ENCODE measurements at places on chromosomes 6 and 20. TPM values are rescaled to one million over a fixed set of nuclear protein-coding genes. Genes with fewer than 3 reads are reported as not detected.
A peak's percentile ranks its signal among the peaks of the same experiment; 100 is the strongest.

The TUBB1 gene
- total RNA-seq = 0.05 TPM

The MROH8 gene
- 5.1 TPM for total RNA-seq

The RCAN2 gene
- 19.6 TPM for total RNA-seq

The UBR2 gene
- 19.5 TPM for total RNA-seq

- DNase-seq = no peak
- no peaks in the 10 kb centered on the region for H3K4me1 ChIP-seq
- H3K4me3 ChIP-seq = no peak overlapping the region
- no peaks in the 10 kb centered on the region for H3K36me3 ChIP-seq
- H3K27me3 ChIP-seq = no peaks in the 10 kb centered on the region
Measured at GRCh38 chr6:106674541-106675229, 45.3 kb downstream of the QRSL1 start.

DNA sequence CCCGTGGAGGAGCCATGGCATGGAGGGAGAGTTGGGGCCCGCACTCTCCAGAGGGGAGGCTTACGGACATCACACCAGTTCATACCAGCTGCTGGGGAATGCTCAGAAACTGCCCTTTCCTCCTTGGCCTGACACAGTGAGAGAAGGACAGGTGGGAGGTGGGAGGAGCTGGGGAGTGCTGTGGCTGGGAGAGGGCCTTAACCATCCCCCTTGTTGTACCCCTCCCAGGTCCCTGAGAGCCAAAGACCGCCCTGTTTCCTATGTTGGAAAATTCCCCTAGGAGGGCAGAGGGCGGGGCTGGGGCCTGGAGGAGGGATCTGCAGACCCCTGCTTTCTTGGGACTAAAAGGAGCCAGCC is 24.1 kb downstream of the FOXP4 start:
- H3K36me3 ChIP-seq = peaks cover 89% of the 10 kb centered on the region
- no peaks in the 10 kb centered on the region for H3K27me3 ChIP-seq
- DNase-seq = no peak
- peaks cover 13% of the 10 kb centered on the region for H3K4me1 ChIP-seq
- H3K4me3 ChIP-seq = no peak overlapping the region

DNA sequence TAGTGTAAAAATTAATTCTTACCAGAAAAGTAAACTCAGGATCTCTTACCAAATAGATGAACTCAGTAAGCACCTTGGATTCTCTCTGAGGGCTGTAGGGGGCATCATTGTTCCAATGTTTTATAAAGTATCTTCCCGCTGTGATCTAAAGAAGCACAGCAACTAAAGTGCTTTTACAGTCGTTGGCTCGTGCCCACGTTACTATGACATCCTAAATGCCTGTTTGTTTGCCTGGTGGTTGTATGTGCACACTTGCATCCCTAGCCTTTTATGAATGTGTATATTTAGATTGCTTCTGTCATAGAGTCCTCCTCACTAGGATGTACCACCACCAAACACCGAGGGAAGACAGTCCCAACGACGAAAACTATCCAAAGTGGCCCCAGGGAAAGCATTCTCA is 34.5 kb downstream of the SLX4IP start:
- DNase-seq = peak; percentile 58
- no peaks in the 10 kb centered on the region for H3K36me3 ChIP-seq
- no peak overlapping the region for H3K27ac ChIP-seq
- no peak overlapping the region for H3K4me3 ChIP-seq
- peaks cover 49% of the 10 kb centered on the region for H3K4me1 ChIP-seq
- H3K27me3 ChIP-seq = no peaks in the 10 kb centered on the region

Measured in SJSA1 (cell line).